ENCODE measurements at places on chromosomes 2 and 18.

- DNase-seq, result peak; percentile 54
These were observed 35.8 kb downstream of the SKOR2 start for GRCh38 chr18:47215554-47216138.

DNA sequence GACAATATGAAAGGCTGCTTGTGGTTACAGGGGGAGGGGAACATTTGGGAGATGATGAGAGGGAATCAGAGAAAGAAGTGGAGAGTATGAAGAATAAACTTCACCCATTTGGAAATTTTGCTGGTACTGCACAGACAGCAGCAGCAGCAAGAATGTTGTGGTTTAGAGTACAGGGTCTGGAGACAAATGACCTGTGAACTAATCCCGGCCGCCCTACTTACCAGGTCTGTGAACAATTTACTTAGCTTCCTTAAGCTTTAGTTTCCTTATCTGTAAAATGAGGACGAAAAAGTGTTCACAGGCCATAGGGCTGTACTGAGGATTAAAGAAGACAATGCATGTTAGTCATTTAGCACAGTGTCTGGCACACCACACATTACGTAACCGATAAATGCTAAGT is 685.4 kb upstream of the CELF4 start:
- DNase-seq, result no peak

- DNase-seq, result no peak
These were observed 34.4 kb upstream of the PDIA6 start for GRCh38 chr2:10847008-10847407.

- no peak for DNase-seq
These were observed 42.4 kb downstream of the ARL4C start for GRCh38 chr2:234454433-234454832.

- DNase-seq, result no peak
These were observed 168.7 kb downstream of the KCNS3 start for GRCh38 chr2:18047213-18047611.

GRCh38 chr18:67376372-67376771 is 140.1 kb downstream of the DSEL start:
- DNase-seq, result no peak

- DNase-seq, result no peak
These were observed 234.0 kb downstream of the DYM start for GRCh38 chr18:49226243-49227000.

All from HFFc6 (cell line).